Psoas muscle (tissue), 8 donors: ENCODE measurements at places on chromosomes 5 and 9. TPM values are rescaled to one million over a fixed set of nuclear protein-coding genes. Genes with fewer than 3 reads are reported as not detected.

GRCh38 chr5:18067615-18068014 lies 433.4 kb downstream of the TAF11L14 start:
- DNase-seq: no peak

GRCh38 chr5:90530736-90531487 lies 1.5 kb upstream of the LYSMD3 start:
- DNase-seq: no peak

DNA sequence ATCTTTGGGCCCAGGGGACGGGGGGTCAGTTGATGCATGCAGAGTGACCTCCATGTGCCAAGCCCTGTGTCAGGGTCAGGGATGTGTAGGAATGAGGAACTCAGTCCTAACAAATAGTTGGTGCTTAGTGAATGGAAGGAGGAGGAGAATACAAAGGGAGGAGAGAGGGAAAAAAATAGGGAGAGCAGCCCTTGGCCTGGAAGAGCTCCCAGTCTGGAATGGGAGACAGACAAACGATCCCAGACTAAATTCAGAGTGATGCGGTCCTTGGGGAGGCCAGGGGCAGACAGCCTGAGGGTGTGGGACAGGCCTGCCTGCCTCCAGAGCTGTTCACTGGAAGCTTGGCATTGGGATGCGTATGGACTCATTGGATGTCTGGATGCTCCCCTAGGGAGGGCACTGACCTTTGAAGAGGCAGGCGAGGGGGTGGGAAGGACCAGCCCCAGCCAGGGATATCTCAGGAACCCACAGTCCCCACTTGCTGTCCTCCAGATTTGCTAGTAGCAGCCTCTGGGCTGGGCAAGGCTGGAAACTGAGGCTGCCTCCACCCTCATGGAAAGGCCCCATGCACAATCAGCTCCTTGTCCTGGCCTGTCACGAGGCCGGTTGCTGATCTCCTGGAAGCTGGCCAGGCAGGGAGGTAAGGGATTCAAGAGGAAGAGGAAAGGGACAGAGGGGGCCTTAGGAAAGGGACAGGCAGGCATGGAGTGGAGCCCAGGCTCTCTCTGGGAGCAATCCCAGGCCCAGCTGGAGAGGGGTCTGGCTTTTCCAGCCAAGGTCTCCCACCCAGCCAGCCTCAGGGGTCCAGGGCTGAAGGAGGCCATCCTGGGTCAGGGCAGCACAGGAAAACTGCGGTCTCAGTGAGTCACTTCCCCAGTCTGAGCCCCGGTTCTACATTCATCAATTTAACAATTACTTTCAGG lies 69.0 kb upstream of the GGTA1 start:
- DNase-seq: peak; percentile 65

GRCh38 chr9:116812231-116813030 lies 125.3 kb downstream of the TRIM32 start:
- DNase-seq: no peak

DNA sequence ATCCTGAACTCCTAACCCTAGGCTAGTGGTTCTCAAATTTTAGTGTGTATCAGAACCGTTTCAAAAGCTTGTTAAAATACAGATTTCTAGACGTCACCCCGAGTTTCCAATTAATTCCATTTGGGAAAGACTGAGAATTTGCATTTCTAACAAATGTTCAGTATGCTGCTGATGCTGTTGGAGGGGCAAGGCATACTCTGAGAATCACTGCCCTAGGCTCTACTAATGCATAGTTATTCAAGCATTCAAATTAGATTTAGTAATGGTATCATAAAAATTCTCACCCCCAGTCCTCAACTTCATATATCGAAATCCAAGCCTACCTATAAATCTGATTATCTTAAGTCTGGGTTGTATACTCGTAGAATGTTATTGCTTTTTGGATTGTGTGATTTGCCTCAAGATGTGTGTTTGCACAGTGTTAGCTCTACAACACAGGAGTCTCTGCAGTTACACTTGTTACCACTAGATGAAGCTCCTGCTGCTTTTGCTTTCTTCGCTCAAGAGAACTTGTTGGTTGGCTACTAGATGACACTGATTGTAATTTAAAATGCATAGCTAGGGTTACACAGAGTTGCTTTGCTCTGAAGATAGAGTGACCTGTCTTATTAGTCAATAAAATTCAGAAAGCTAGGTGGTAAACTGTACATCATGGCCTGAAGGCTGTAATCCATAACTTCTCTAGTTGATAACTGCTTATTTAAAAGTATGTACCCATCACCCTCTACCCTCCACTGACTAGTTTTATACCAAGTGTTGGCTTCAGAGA lies 7.5 kb upstream of the ERAP2 start:
- no peak for DNase-seq

GRCh38 chr5:74241751-74242140 lies 398.8 kb downstream of the ENC1 start:
- no peak for DNase-seq

- DNase-seq: no peak
Observed at GRCh38 chr5:148145916-148146315, 22.4 kb upstream of the SPINK14 start.

DNA sequence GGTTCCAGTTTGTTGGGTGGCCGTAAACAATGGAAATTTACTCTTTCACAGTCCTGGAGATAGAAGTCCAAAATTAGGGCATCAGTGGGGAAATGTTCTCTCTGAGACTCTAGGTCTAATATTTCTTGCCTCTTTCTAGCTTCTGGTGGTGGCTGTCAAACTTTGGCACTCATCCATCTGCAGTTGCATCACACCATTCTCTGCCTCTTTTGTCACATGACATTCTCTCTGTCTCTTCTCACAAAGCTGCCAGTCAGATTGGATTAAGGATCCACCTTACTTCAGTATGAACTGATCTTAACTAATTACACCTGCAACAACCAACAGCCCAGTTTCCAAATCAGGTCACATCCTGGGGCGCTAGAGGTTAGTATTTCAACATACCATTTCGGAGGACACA lies 222.9 kb upstream of the FTMT start:
- DNase-seq: no peak

DNA sequence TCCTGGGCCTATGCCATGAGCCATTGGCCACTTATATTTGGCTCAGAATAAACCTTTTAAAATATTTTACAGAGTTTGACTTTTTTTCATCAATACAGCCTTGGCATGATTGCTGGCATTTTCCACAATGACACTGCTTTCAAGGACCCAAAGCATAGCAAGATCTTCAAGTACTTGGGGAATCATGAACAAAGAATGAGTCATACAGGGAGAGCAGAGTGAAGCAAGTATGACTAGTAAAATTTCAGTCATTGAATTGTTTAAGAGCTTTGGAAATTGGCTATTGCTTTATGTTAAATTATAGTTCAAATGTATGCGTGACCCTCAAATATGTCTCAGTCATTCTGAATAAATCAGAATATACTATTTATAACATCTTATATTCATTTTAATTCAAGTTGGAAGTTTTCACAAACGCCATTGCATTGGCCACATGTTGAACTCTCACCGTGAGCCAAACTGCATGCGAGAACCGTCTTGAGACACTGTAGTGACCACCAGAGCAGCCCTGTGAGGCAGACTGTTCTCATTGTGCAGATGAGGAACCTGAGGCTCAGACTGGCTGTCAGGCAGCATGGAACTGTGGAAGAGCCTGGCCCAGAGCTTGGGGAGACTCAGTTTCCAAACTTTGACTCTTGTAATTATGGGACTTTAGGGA lies 52.9 kb downstream of the GDNF start:
- no peak for DNase-seq

DNA sequence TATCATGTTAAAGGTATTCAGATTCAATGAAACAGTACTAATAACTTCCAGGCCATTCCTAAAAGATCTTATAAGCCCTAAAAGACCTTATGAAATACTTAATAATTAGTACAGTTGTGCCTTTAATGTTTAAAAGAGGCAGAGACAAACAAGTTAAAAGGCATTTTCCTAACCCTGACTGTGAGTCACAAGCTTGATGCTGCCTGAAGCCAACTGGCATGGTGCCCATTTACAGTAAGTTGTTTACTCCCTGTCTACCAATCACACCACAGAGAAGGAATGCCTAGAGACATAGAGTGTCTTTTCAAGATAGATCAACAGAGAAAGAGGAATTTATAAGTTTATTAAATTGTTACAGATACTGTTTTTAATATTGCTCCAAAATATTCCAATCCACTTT lies 47.8 kb downstream of the NR3C1 start:
- peak; percentile 75 for DNase-seq

DNA sequence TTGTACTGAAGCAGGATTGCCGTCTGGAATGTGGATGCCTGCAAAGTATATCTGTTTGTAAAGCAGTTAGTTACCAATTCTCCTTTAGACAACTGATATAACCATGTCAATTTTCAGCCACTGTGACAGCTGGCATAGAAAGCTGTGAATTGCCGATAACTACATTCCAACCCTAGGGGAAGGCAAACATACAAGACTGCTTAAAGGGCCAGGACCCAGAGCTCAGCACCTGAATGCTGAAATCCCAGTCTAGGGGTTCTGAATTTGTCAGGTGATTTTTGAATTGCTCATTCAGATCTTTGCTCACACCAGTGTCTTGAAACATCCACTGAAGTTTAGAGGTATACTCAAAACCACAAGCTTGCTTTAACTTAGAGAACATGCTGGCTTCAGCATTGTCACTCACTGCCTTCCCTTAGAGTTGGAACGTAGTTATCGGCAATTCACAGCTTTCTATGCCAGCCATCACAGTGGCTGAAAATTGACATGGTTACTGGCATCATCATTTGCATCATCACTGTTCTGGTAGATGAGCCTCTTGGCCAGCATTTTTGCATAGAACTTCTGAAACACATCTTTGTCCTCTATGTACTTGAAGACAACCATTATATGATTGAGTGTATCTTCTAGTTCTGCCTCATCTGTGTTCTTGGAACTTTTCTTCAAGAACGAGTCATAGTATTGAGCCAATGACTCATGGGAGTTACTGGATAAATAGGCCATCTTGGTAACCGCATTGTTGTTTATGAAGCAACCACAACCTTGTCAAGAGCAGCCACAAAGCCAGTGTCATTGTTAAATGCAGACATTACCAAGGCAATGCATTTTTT lies 82.1 kb downstream of the CCDC192 start:
- DNase-seq: no peak

GRCh38 chr5:85647349-85648127 lies 970.2 kb upstream of the COX7C start:
- peak; percentile 36 for DNase-seq

The AGXT2 gene
- total RNA-seq: not detected

The SLC36A2 gene
- 27.9 TPM for total RNA-seq

The CBY3 gene
- not detected for total RNA-seq

The BTNL8 gene
- 0.27 TPM for total RNA-seq

The PCDHA12 gene
- not detected for total RNA-seq

The PDZD2 gene
- 6.2 TPM for total RNA-seq
